Right renal pelvis (tissue), 4 donors: ENCODE measurements at places on chromosomes 1 and 21. TPM values are rescaled to one million over a fixed set of nuclear protein-coding genes. Genes with fewer than 3 reads are reported as not detected.

DNA sequence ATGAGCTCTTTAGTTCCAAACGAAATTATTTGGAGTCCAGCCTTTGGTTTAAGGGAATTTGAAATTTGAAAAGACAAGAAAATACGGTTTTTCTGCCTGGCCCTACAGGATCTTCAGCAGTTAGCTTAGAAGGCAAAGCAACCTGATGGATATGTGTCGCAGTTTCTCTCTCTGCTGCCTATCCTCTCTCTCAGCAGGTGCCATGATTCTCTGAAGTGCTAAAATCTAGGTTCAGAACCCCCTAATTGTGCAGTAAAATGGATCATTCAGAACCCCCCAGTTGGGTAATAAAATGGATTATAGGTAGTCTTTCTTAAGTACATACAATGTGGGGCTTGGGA lies 446 bp upstream of the DEPDC1 start:
- no peak for DNase-seq

Gene KIF26B
- 35.1 TPM for polyA plus RNA-seq

Gene BARHL2
- polyA plus RNA-seq: not detected

Gene TEX38
- 0.27 TPM for polyA plus RNA-seq

Gene SH2D2A
- 0.79 TPM for polyA plus RNA-seq

DNA sequence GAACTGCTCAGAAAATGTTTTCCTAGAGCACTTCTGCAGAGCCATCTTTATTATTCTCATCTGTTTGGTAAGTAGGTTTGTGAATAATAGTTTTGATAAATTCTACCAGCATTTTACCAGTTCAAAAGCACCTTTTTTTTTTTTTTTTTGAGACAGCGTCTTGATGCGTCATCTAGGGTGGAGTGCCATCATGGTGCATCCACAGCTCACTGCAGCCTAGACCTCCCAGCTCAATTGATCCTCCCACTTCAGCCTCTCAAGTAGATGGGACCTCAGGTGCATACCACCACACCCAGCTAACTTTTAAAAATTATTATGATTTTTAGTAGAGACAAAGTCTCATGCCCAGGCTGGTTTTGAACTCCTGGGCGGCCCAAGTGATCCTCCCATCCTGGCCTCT lies 9.8 kb upstream of the RHBG start:
- no peak for DNase-seq

Gene NUP210L
- 0.09 TPM for polyA plus RNA-seq

- no peak for DNase-seq
Measured at GRCh38 chr1:9822490-9822889, 1.3 kb downstream of the CLSTN1 start.

DNA sequence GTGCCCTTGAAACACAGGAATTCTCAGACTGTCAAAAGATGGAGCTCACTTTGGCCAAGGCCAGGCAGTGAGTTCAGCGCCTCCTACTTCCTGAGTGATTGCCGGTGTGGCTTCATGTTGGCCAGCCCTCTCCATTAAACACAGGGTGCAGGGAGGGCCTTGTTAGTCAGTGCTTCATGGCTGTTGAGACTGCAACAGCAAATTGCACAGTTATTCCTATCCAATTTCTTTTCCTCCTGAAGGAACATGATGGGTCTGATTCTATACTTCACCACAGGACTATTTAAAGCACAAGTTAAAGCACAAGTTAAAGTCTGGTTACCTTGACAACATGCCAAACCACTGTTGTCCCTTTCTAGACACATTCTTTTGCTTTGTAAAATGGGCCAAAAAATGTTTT lies 156.6 kb downstream of the SIPA1L2 start:
- DNase-seq: no peak

DNA sequence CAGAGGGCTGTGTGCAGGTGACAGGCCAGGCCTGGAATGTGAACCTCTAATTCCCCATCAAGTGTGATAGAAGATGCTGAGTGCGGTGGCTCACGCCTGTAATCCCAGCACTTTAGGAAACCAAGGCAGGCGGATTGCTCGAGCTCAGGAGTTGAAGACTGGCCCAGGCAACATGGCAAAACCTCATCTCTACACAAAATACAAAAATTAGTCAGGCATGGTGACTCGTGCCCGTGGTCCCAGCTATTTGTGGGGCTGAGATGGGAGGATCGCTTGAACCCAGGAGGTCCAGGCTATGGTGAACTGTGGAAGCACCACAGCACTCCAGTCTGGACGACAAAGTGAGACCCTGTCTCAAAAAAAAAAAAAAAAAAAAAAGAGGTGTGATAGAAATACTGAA lies 40.1 kb upstream of the PUM1 start:
- no peak for DNase-seq

- DNase-seq: no peak
Measured at GRCh38 chr1:61241411-61241838, 159.1 kb downstream of the NFIA start.

- DNase-seq: no peak
Measured at GRCh38 chr1:28099050-28099769, 10.8 kb upstream of the EYA3 start.

Gene CSMD2
- polyA plus RNA-seq: 1.3 TPM

Gene IRF6
- 17.1 TPM for polyA plus RNA-seq

DNA sequence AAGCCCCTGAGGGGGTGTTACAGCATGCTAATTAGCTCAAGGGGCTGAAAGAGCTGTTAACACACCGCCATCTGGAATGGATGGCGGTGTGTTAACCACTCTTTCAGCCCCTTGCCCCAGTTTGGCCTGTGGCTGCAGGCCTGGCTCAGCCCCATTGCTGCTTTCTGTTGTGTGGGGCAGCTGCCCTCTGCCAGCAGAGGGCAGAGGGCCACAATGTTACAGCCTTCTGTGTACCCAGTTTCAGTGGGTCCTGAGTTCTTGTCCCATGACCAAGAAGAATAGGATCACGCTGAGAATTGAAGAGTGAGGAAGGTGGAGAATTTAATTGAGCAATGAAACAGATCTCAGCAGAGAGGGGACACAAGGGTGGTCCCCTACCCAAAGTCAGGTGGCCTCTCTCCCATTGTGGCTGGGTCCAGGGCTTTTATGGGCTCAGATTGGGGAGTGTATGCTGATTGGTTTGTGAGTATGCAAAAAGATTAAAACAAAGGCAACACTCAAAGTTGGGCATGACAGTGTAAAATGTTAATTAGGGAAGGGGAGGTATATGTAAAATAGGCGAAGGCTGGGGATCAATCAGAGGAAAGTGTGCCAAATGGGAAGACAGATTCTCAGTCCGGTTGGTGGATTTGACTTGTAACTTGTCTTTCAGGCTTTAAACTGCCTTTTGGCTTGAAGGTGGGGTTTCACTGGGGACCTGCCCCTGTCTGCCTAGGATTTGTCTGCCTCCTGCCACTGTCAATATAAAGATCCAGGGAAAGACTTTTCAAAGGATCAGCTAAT lies 142.2 kb downstream of the RABGAP1L start:
- no peak for DNase-seq

Gene CFHR4
- polyA plus RNA-seq: not detected

- DNase-seq: no peak
Measured at GRCh38 chr1:192518700-192519099, 56.9 kb upstream of the RGS1 start.

- no peak for DNase-seq
Measured at GRCh38 chr1:2548068-2548589, 8.0 kb upstream of the TNFRSF14 start.

DNA sequence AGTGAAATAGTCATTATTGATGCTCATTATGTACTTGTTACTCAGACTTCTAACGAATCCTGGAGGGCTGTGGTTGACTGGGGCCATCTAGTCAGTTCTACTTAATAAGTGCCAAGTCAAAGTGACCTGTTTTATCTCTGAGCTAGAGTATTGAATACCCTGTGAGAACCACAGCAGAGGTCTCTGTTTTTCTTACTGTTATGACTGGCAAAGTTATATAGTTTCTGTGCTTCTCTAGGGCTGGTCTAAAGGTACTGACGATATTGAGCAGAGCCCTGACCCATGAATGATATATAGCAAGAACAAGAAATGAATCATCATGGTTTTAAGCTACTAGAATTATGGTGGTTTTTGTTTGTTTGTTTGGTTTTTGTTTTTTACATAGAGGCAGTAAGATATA lies 555.8 kb downstream of the PLA2G4A start:
- no peak for DNase-seq

DNA sequence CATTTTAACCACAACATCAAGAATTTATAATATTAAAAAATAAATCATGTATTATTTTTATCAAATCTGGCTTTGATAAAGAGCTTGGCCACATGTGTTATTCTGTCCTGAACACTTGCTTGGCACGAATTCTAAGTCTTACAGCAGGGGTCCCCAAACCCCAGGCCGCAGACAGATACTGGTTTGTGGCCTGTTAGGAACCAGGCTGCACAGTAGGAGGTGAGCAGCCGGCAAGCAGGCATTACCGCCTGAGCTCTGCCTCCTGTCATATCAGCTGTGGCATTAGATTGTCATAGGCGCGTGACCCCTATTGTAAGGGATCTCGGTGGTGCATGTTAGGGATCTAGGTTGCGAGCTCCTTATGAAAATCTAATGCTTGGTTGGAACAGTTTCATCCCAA lies 127.6 kb upstream of the IVNS1ABP start:
- DNase-seq: no peak
